ENCODE measurements at places on chromosomes 7 and 10.

DNA sequence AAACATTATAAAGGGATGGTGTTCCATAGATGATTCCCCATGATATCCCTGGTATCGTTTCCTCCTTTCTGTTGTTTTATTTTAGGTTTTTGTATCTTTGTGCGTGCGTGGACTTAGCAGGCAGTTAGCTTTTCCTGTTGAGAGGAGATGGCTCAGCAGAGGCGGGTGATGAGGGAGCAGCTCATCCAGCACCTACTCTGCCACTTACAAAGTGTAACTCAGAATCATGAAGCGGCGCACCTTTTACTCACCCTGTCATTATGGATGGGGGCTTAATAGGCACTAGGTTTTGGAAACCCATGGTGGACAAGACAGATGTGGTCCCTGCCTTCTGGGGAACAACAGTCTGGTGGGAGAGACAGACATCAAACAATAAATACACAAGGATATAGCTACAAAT, 17.1 kb downstream of the FAM241B start:
- H3K36me3 ChIP-seq, result no peaks in the 10 kb centered on the region
- H3K4me1 ChIP-seq, result peaks cover 2% of the 10 kb centered on the region
- DNase-seq, result no peak
- H3K27me3 ChIP-seq, result no peaks in the 10 kb centered on the region
- no peak overlapping the region for H3K4me3 ChIP-seq

DNA sequence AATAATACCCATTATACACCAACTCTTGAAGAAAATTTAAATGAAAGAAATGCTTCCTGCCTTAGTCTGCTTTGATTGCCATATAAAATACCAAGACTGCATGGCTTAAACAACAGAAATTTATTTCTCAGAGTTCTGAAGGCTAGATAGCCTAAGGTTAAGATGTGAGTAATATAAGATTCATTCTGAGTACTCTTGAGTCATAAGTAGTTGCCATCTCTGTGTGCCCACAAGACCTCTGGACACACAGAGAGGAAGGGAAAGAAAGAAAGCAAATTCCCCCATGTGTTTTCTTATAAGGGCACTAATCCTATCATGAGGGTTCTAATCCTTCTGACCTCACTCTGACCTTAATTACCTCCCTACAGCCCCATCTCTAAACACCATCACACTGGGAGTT, 201.2 kb downstream of the PTN start:
- no peaks in the 10 kb centered on the region for H3K27me3 ChIP-seq
- H3K4me3 ChIP-seq, result no peak overlapping the region
- no peak overlapping the region for H3K27ac ChIP-seq
- no peaks in the 10 kb centered on the region for H3K4me1 ChIP-seq
- no peak for DNase-seq
- no peaks in the 10 kb centered on the region for H3K36me3 ChIP-seq

GRCh38 chr7:22860784-22861482, 38.3 kb upstream of the TOMM7 start:
- H3K4me1 ChIP-seq, result peaks cover 2% of the 10 kb centered on the region
- H3K27me3 ChIP-seq, result no peaks in the 10 kb centered on the region
- no peak overlapping the region for H3K27ac ChIP-seq
- no peak overlapping the region for H3K4me3 ChIP-seq
- DNase-seq, result no peak
- H3K36me3 ChIP-seq, result peaks cover 63% of the 10 kb centered on the region

DNA sequence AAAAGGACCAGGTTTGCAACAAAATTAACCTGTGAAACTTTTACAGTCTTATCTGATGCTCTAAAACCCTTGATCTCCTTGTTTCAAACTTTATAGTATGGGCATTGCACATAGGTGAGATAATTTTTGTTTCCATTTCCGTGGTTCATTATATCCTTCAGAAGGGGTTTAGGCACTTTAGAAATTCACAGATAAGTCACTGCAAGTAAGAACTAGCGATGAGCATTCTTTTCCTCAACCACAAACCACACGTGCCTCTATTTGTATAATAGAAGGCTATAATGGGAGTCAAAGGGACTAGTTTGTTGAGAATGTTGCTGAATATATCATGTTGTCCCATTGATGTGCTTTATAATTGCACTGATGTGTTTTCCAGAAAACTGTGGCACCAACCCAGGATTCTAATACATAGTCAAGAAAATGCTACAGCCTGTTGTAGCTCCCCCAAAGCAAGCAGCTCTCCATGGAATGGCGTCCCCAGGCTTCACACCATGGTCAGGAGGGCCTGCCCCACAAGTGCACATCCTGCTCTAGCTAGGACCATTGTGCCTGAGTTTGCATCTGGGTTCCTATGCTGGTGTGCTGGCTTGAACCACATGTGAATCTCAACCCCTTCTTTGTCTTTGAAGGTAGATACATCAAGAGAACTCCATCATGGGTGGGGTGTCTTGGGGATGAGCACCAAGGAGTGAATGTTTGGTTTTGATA, 14.0 kb upstream of the ATXN7L1 start:
- peaks cover 6% of the 10 kb centered on the region for H3K4me1 ChIP-seq
- no peaks in the 10 kb centered on the region for H3K27me3 ChIP-seq
- no peak overlapping the region for H3K4me3 ChIP-seq
- peaks cover 5% of the 10 kb centered on the region for H3K36me3 ChIP-seq
- no peak overlapping the region for H3K27ac ChIP-seq

GRCh38 chr7:46290374-46291049, 369.4 kb upstream of the IGFBP3 start:
- DNase-seq, result no peak
- no peaks in the 10 kb centered on the region for H3K36me3 ChIP-seq
- H3K27ac ChIP-seq, result no peak overlapping the region
- no peak overlapping the region for H3K4me3 ChIP-seq

DNA sequence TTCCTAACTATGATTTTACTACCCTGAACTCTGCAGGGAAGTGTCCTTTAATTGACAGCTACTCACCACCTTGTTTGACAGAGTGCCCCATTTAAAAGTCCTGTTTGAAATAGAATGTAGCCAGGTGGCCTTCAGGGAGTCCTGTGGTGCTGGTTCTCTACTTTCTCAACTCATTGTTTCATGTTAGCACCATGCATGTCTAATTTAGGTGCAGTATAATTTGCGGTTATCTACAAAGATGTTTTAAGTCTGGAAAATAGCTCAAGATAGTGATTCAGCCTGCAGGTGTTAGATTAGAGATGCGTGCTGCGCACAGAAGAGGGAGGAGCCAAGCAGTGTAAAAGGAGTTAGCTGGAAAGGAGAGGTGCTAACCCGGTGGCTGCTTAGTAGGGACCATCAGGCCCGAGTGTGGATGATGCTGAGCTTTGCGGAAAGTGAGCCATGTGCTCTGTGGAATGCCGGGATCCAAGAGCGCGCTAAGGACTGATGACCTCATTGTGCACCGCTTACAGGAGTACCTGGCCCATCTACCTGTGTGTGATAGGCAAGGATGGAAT, 1.2 kb downstream of the CCM2 start:
- H3K36me3 ChIP-seq, result no peaks in the 10 kb centered on the region
- DNase-seq, result peak; percentile 44
- H3K27me3 ChIP-seq, result no peaks in the 10 kb centered on the region
- no peak overlapping the region for H3K27ac ChIP-seq
